ENCODE measurements at places on chromosomes 2 and 18. TPM values are rescaled to one million over a fixed set of nuclear protein-coding genes. Genes with fewer than 3 reads are reported as not detected.

DNA sequence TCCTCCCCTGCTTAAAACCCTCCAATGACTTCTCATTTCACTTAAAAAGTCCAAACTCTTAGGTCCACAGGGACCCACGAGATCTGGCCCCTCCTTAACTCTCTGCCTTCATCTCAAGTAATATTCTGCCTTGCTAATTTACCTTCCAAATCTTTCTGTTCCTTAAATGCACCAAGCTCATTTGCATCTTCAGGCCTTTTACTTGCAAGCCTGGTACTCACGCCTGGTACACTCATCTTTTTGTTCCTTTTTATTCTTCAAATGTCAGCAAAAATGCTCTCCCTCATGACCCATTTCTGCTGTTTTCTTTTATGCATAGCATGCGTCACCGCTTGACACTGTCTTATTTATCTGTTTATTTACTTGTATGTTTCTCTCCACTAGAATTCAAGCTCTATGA is 2.7 kb upstream of the WIPF1 start:
- no peak for DNase-seq

GRCh38 chr2:47339745-47340541 is 63.0 kb upstream of the MSH2 start:
- peak; percentile 74 for DNase-seq

DNA sequence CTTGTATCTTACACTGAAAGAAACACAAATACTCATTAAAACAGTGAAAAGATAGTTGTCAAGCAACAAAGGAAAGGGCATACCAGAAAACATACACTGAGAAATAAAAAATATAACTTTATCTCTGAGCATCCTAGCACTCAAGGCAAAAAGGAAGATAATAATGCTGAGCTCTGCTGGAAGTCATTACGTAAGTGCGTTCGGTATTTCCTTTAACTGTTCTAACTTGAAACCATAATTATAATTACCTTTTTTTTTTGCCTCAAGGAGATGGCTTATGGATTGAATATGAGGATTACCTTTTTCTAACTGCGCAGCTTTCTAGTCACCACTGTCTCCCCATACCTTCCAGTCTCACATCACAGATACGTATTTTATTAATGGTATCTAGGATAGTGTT is 308.1 kb downstream of the GBX2 start:
- no peak for DNase-seq

DNA sequence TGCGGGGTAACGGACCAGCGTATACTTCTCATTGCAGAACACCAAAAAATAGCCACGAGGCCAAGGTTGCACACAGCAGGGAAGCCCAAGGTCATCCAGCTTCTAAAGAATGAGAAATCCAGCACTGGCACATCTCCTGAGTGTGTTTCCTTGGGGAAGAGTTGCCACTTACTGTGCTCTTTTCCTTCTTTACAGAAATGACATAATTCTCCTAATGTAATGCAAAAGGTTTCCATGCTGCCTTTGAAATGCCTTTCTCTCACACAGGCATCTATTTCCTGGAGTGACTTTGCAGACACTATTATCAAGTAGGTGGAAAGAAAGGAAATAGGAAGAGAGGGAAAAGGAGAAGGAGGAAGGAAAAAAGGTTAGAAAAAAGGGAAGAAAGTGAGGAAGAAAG is 862.1 kb upstream of the CELF4 start:
- DNase-seq: no peak

DNA sequence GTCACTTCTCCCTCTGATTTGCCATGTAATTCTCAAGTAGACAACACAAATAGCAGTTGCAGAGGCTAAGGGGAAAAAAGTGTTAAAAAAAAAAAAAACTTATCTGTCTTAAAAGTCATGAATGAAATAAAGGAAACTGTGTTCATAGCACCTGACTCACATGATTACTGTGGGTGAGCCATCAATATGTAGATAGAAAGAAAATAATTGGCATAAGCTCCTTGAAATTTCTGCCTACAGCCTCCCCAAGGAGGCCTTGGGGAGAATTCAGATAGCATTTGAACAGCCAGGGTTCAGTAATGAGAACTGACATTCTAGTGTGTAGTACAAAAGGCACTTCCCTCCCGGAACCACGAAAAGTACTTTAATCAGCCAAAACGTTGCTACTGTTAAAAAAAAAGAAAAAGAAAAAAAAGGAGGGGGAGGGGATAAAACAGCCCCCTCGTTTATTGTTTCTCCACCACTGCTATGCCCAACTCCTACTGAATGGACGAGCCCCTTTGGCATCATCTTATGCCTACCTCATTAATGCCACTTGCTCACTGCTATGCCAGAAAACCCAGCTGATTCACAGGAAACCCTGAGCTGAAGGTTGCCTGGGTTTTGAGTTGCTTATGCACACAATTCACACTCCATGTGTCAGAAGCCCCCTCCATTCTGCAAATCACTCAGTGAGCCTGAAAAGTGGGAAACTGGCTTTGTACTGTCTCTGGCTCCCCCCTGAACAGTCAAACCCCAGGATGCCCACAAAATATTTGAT is 65.5 kb upstream of the KLF7 start:
- DNase-seq: no peak

- no peak for DNase-seq
These were observed 1.2 kb downstream of the ONECUT2 start for GRCh38 chr18:57436191-57436964.

GRCh38 chr2:3447789-3448317 is 68.4 kb downstream of the TRAPPC12 start:
- DNase-seq: no peak

GRCh38 chr2:231673348-231673770 is 35.0 kb upstream of the PTMA start:
- DNase-seq: peak; percentile 94

KIAA2012 gene
- total RNA-seq: not detected

SLC30A3 gene
- total RNA-seq: 0.33 TPM

PTH2R gene
- total RNA-seq: not detected

All from thyroid gland (tissue), 4 donors.